ENCODE measurements at places on chromosomes 4 and X.

DNA sequence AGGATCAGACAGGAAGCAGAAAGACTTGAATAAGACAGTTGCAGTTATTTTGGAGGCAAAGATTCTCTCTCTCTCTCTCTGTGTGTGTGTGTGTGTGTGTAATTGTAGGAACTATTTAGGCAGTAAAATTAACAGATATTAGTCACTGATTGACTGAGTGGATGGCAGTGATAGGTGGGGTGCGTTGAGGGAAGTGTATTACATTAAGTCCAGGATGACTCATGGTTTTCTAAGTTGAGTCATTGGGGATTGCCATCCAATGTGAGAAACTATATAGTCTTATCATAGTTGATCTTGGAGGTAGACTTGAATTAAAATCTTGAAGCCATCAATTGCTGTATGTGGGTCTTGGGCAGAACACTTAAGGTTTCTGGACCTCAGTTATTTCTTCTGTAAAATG is 75.4 kb downstream of the AR start:
- DNase-seq: no peak

- DNase-seq: no peak
Measured at GRCh38 chr4:121070696-121071639, 1.4 kb downstream of the NDNF start.

DNA sequence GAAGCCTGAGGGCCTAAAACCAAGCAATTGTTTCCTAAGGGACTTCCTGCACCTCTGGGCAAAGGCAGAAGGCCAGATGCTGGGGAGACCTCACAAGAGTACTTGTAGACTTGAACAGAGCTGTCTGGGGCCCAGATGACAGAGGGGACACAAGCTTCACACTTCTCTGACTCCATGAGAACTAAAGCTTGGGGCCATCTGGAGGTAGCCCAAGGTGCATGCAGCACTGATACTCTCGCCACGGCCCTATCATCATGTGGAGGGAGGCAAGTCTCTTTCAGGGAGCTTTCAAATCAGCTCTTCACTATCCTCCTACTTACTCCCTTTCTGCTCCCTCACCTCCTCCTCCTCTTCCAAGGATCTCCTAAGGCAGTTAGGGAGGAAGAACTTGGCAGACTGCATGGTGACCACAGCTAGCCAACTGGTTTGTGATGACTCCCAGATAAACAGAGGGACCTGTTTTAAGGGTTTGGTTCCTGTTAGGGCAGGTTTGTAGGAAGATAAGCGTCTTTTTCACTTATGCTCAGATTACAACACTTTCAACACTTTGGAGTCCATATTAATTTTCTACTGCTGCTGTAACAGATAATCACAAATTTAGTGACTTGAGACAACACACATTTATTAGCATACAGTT is 23.8 kb downstream of the MSL3 start:
- no peak for DNase-seq

DNA sequence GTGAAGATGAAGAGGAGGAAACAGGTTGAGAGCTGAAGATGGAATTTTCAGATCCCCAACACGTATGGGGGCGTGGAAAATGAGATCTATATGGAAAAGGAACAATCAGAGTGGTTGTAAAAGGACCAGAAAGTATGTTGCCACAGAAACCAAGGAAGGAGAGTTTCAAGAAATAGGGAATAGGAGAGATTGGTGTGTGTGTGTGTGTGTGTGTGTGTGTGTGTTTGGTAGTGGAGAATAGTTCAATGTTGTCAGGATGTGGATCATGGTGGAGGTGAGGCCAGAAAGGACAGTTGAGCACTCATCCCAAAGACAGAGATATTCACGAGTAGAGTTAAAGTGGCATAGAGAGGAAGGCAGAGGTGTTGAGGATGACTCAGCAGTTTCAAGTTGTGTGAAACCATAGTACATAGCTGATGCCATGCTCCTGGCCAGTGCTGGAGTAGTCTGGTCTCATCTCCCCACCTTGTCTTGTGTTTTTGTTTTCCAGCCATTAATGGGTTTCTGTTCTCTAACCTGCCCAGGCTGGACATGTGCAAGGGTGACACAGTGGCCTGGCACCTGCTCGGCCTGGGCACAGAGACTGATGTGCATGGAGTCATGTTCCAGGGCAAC is 36.1 kb downstream of the HEPH start:
- DNase-seq: no peak

GRCh38 chr4:30002341-30002740 is 717.8 kb upstream of the PCDH7 start:
- no peak for DNase-seq

DNA sequence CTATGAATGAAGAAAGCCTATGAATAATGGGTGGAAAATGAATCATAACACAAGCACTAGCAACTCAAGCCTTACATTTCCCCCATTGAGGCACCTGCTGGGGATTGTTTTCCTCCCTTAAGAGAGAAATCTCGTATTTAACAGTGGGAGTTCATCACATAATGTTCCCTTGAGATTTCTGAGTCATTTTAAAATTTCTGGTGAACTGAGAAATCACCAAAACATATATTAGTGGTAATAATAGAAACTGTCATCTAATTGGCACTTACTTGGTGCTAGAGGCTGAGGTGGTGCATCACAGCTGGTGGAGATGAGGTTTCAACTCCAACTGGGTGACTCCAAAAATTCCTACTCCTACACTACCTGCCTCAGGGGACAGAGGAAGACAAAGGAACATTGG is 561.3 kb upstream of the LCORL start:
- DNase-seq: no peak

GRCh38 chr4:113838460-113838859 is 76.9 kb upstream of the CAMK2D start:
- DNase-seq: no peak
